ENCODE measurements at places on chromosomes 6 and 20.

DNA sequence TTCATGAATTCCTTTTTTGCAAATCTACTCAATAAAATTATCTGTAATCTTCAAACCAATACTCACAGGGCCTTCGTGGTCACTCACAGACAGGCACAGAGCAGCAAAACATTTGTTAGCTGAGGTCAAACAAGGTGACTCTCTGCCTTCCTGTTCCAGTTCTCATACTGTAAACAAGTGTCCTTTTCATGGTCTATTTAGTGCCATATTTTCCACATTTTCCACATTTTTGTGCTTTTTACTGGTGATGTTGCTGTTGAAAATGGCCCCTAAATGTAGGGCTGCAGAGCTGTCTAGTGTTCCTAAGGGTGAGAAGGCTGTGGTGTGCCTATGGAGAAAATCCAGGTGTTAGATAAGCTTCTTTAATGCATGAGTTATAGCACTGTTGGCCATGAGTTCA lies 133.1 kb upstream of the COL21A1 start:
- no peak for DNase-seq

GRCh38 chr6:66735106-66735890 lies 1028.3 kb upstream of the EYS start:
- DNase-seq = no peak

DNA sequence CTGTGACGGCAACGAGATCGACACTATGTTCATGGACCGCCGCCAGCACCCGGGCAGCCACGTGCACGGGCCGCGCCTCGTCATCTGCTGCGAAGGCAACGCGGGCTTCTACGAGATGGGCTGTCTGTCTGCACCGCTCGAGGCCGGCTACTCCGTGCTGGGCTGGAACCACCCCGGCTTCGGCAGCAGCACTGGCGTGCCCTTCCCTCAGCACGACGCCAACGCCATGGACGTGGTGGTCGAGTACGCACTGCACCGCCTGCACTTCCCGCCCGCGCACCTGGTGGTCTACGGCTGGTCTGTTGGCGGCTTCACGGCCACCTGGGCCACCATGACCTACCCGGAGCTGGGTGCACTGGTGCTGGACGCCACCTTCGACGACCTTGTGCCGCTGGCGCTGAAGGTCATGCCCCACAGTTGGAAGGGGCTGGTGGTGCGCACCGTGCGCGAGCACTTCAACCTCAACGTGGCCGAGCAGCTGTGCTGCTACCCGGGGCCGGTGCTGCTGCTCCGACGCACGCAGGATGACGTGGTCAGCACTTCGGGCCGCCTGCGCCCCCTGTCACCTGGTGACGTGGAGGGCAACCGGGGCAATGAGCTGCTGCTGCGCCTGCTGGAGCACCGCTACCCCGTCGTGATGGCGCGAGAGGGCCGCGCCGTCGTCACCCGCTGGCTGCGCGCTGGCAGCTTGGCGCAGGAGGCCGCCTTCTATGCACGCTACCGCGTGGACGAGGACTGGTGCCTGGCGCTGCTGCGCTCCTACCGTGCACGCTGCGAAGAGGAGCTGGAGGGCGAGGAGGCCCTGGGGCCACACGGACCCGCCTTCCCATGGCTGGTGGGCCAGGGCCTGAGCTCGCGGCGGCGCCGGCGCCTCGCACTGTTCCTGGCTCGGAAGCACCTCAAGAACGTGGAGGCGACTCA lies 943 bp downstream of the ABHD16B start:
- DNase-seq = no peak

GRCh38 chr20:57616143-57616951 lies 3.9 kb downstream of the ZBP1 start:
- DNase-seq = peak; percentile 78

DNA sequence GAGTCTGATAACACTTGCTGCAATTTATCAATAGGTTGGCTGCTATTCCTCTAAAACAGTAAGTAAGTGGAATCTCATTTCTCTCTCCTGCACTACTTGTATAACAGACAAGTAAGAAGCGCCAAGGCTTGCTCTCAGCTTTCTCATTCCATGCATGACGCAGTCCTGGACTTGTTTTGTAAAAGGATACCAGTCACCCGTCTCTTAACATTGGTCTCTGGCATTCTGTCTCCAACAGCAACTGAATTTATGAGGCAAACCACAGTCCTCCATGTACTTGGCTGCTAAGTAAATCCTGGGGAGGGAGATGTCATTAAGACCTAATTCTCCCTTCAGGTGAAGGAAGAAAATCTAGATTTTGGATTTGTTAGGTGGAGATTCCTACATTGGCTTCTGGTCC lies 115.4 kb downstream of the OPN5 start:
- no peak for DNase-seq

DNA sequence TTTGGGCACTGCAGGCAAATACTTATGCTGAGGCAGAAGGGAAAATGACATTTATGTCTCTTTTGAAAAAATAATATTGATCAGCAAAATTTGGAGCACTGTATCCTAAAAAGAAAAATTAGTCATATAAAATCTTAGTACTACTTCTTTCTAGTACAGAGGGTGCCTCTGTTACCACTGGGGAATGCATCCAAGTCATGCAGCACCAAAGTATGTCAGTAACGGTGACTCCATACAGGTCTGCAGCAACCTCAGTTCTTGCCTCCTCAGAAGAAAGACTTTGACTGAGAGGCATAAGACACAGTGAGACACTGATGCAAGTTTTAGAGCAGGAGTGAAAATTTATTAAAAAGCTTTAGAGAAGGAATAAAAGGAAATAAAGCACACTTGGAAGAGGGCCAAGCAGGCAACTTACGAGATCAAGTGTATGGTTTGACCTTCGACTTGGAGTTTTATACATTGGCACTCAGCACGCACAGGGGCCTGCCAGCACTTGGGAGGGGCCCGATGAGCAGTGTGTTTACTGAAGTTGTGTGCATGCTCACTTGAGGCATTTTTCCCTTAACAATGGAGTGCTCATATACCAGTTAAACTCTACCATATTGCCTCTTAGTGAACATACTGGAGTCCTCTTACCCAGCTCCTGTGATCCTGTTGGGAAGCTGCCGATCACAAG lies 1244.8 kb downstream of the EPHA7 start:
- no peak for DNase-seq

DNA sequence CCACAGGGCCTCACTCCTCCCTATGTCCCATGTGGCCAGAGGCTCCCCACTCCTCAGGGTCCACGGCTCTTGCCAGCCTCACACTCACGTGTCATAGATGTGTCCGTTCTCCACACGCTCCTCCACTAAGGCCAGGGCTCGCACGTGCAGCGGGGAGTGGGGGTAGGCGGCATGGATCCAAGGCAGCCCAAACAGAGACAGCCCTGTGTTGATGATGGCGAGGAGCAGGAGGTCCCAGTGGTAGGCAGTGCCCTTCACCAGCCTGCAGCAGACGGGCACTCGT lies 10.3 kb downstream of the SLC4A11 start:
- no peak for DNase-seq

- DNase-seq = no peak
Measured at GRCh38 chr6:2026133-2026532, 219.3 kb downstream of the GMDS start.

GRCh38 chr20:38228436-38228835 lies 32.1 kb downstream of the KIAA1755 start:
- DNase-seq = no peak

DNA sequence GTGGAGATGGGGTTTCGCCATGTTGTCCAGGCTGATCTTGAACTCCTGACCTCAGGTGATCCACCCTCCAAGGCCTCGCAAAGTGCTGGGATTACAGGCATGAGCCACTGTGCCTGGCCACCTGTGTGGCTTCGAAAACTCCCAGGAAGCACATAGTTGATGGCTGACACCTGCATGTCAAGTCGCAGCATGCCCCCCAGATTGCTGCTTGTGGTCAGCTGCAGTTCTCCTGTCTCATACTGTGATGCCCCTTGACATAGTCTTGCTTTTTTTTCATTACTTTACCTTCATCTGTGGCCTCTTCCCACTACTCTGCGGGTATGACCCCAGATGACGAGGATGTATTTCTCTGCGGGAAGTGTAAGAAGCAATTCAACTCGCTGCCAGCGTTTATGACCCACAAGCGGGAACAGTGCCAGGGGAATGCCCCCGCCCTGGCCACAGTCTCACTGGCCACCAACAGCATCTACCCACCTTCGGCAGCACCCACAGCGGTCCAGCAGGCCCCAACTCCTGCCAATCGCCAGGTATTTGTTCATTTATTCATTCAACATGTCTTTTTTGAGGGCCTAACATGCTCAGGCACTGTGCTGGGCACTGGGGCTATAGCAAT lies 13.1 kb downstream of the ZNF341 start:
- no peak for DNase-seq

- no peak for DNase-seq
Measured at GRCh38 chr20:63538204-63539091, 1.3 kb upstream of the PTK6 start.

DNA sequence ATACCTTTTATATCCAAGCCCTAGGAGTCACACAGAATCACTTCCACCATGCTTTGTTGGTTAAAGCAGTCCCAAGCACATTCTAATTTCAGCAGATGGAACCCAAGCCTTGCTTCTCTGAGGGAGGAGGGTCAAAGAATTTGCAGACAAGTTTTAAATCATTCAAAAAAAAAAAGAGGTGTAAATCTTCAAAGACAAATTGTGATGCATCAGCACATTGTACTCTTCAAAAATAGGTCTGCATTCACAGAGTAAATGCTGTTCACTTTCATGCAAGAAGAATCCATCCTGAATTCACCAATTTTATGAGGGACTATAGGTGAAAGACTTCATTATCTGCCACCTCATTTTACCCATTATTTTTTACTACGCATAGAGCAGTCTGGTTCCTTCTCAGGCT lies 321.8 kb upstream of the PRDM1 start:
- DNase-seq = no peak

GRCh38 chr6:119683031-119683430 lies 333.5 kb upstream of the MAN1A1 start:
- no peak for DNase-seq

All from osteocyte (in vitro differentiated cells).